Putamen (tissue), 1 donor: ENCODE measurements at places on chromosomes 11 and 22.

DNA sequence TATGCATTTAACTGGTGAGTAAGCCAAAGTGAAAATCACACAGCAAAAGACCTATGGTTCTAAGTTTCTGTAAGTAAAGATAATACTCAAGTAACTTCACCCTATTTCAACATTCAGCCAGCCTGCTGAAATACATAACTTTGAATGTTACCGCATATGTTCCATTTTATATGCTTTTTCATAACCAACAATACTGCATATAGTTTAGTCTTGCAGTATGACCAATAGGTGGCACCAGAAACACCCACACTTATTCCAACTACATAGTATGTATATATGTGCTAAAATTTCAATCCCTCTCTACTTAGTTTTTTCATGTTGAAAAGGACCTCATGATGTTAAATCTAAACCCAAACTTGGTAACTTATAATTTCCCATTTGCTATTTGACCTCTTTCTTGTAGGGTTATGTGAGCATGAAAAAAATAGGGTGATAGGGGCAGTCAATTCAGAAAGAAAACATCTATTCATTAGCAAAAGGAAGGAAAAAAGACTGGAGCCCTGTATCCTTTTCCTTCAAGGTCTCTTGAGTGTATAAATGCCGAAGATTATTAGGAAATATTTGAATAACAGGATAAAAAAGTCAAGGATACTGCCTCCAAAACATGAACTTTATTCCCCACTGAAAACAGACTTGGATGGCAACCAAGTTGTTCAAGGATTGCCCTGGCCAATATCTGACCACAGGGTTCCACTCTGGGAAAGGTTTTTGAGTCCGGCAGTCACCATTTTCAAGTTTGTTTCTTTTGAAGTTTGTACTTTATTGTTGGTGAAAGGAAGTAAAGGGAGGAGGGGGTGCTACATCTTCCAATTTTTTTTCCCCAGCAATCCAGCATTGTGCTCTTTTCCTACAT is 23.8 kb upstream of the FZD4 start:
- DNase-seq = no peak

GRCh38 chr22:20022978-20023613 is 2.2 kb downstream of the TANGO2 start:
- DNase-seq = no peak

- DNase-seq = no peak
Measured at GRCh38 chr11:2149460-2149859, 10.3 kb upstream of the IGF2 start.

DNA sequence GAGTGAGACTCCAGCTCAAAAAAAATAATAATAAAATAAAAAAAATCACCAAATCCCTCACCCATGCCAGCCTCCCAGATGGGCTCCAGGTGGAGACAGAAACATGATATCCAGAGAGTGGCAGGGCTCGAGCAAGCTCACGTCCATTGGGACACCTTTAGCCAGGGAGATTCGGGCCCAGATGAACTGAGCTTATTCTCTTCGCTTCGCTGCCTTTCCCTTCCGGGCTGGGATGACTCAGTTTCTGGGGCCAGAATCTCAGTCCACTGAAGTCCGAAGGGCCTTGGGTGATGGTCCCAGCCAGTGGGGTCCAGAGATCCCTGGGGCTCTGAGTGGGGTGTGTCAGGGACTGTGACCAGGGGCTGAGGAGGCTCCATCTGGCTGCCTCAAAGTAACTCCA is 23.0 kb upstream of the MYEOV start:
- DNase-seq = no peak

DNA sequence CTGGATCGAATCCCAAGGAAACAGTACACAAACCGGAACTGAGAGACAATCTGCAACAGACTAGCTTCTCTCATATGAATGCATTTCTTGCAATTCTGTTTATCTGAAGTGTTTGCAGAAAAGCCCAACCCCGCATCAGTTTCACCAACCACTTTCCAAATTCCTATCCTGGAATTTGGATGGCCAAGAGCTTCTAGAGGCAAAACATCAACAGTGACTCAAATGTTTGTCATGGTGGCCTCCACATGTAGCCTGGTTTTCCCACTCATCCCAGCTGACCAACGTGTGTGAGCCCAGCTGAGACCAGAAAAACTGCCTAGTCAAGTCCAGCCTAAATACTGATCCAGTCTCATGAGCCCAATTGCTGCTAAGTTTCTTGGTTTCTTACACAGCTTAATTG is 8.3 kb upstream of the MIEF1 start:
- DNase-seq = no peak

DNA sequence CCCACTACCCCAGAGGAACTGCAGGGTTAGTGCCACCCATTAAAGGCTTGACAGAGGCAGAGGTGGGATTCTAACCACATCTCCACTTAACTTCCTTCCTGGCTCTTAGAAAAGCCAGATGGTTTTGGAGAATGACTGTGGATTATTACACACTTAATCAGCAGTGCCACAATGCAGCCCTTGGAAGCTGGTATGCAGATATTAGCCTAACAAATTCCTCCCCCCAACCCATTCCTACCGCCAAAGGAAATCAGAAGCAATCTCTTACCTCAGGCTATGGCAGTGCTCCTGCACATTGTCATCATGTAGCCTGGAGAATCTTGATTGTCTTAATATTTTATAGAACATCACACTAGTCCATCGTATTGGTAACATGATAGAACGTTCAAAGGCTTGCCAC is 23.2 kb upstream of the NRGN start:
- DNase-seq = no peak

DNA sequence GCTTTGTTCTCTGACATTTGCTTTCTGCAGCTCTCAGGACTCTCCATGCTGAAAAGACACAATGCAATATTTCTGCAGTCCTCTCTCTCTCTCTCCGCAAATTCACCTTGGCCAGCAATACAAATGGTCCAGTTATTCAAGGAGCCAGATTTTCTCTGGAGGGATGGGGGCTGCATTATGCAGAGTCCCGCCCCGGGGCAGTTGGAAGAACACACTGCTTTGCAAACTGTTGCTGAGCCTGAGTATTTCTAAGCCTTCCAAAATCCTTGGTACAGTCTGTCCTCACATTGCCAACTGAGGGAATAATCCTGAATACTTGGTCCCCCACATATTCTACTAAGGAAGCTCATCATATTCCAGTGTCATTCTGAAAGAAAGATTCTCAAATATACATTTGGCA is 94.3 kb upstream of the ZC3H12C start:
- DNase-seq = no peak

DNA sequence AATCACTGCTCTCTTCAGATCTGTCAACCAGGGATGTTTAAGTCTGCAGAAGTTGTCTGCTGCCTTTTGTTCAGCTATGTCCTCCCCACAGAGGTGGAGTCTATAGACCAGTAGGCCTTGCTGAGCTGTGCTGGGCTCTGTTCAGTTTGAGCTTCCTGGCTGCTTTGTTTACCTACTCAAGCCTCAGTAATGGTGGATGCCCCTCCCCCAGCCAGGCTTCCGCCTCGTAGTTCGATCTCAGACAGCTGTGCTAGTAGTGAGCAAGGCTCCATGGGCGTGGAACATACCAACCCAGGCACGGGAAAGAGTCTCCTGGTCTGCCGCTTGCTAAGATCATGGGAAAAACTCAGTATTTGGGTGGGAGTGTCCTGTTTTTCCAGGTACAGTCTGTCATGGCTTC is 27.6 kb upstream of the CASP12 start:
- no peak for DNase-seq

- DNase-seq = no peak
Measured at GRCh38 chr11:44950625-44951476, at the start of gene TP53I11. Gene TP53I11 (minus strand): TSS chr11:44950883. CDS start chr11:44938335, 12,548 bp downstream.

- DNase-seq = no peak
Measured at GRCh38 chr11:3030289-3031070, 26.7 kb downstream of the CARS1 start.

- DNase-seq = no peak
Measured at GRCh38 chr22:47298017-47298785, 535.8 kb downstream of the TBC1D22A start.

DNA sequence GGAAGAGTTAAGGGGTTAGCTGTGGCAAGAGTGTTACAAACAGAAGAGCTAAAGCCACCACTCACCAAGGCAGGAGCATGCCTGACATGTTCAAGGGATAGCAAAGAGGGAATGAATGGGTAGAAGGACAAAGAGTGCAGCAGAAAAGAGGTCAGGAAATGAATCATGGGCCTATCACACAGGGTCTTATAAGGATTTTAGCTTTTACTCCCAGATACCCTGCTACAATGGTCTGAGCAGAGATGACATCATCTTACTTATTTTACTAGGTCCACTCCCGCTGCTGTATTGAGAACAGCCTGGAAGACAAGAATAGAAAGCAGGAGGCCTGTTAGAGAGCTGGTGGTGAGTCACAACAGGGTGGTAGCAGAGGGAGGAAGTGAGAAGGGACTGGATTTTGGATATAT is 9.8 kb downstream of the TRAF6 start:
- DNase-seq = no peak

DNA sequence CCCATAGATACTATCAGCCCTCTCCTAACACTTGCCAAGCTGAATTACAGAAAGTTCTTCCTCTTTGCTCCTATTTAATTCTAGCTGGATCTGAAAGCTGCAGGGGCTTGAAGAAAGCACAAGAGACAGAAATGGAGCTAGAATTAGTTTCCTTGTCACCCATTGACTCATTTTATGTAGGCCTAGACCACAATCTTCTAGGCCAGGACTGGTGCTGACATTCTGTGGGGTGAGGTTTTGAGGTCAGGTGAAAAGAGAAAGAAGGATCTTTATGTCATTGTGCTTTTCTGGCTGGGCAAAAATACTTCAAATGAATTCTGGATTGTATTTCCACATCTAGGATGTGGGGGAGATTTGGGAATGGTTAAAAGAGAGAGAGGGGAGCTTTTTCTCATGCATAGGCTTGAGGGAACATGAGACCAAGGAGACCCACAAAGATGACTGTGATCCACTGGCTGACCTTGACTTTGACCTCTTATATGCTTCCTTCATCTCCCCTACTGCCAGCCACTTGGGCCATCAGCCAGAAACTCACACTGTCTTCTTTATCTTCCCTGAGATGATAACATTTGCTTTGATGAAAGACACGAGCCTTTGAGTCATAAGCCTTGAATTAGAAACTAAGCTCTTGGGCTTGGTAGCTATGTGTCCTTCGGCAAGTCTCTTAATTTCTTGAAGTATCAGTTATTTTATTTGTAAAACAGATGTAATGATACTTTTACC is 274.9 kb upstream of the CADM1 start:
- no peak for DNase-seq

DNA sequence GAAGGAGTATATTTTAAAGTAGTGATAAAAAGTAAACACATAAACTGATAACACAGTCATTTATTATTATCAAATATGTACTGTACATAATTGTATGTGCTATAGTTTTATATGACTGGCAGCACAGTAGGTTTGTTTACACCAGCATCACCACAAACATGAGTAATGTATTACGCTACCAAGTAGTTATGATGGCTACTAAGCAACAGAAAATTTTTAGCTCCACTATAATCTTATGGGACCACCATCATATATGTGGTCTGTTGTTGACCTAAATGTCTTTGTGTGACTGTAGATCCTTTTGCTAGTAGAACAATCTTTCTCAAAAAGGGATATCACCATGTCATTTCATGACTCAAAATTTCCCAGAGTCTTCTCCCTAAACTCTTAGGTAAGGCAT is 93.5 kb downstream of the LARGE2 start:
- DNase-seq = no peak

- DNase-seq = no peak
Measured at GRCh38 chr11:134252346-134253187, 585 bp downstream of the THYN1 start.

- peak; percentile 56 for DNase-seq
Measured at GRCh38 chr11:47373876-47374719, 4.2 kb downstream of the SPI1 start.

- DNase-seq = no peak
Measured at GRCh38 chr11:86726118-86726753, 53.8 kb upstream of the ME3 start.

GRCh38 chr11:26676641-26677040 is 45.2 kb downstream of the SLC5A12 start:
- no peak for DNase-seq

DNA sequence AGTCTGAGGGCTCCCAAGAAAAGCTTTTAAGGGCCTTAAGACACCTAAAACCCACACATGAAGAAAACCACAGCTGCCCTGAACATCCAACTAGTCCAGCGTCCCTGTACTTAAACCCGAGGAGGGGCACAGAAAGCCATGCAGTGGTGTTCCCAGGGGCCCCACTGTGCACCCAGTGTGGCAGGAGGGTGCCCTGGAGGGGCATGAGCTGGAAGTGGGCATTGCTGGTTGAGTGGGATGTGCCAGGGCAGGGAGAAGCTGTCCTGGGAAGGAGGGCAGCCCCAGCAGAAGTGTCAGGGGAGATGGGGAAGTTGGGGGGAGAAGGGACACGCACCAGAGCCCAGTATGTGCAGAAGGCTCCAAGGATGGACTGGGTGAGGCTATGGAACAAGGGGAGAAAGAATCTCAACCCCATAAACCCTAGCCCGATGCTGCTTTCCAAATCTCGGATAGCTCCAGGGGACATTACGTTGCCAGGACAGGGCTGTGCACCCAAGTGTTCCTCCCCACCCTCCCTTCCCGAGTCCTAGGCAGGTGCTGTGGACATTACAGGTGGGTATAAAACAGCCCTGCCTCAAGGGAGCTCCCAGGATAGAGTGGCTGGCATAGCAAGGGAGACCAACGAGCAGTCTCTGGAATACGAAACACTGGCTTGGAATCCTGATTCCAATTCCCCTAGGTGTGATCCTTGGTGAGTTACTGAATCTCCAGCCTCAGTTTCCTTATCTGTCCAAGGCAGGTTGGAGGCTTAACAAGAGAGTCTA is 44.2 kb downstream of the SHANK2 start:
- no peak for DNase-seq

DNA sequence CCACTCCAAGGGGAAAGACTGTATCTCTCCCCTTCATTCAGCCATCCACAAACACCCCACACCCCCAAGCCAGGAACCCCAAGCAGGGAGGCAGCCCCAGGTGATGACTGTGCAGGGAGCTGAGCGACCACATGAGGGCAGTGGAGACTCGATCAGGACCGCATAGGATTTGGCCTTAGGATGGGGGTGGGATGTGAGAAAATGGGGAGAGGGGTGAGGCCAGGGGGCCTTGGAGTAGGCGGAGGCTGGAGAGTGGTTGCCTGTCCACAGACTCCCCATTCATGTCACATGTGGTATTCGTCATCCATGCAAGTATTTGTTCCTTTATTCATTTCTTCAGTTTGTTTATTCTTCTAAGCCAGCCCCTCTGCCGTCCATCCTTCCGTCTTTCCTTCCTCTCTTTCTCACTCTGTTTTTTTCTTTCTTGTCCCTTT is 2.7 kb upstream of the RHOD start:
- peak; percentile 42 for DNase-seq

GRCh38 chr22:44822534-44822933 is 70.2 kb downstream of the ARHGAP8 start:
- DNase-seq = no peak

- no peak for DNase-seq
Measured at GRCh38 chr11:116513894-116514293, 258.9 kb downstream of the BUD13 start.

DNA sequence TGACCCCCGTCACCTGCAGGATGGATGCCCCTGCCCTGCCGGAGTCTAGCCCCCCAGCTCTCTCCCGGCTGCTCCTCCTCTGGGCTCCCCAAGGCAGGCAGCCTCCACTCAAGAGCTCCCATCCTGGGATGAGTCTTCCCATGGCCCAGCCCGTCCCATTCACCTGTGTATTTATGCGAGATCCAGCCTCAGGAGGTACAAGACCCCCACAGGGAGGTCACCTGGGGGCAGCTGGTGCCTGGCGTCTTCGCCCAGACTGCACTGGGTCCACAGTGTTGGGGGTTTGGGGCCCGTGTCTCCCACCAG is 43.0 kb upstream of the ZC3H12C start:
- DNase-seq = no peak
